ENCODE measurements at places on chromosomes 2 and 18.

DNA sequence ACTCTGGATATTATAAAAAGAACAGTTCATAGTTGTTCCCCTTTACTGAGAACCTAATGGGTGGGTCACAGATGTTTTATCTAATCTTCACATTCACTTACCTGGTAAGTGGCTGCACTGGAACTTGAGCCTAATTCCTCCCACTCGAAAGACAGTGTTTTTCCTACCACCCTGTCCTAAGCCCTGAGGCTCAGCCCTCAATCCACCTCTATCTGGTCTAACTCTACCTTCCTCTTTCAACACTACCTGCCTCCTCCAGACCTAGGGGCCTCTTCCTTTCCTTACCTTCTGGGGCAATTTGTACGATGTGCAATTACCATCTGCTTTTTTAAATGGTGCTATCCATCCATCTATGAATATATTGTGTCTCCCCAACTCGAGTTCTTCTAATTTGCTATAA lies 9.7 kb upstream of the KIF3C start:
- no peak for DNase-seq

- no peak for DNase-seq
Measured at GRCh38 chr2:219775506-219775905, 148.1 kb downstream of the SLC4A3 start.

DNA sequence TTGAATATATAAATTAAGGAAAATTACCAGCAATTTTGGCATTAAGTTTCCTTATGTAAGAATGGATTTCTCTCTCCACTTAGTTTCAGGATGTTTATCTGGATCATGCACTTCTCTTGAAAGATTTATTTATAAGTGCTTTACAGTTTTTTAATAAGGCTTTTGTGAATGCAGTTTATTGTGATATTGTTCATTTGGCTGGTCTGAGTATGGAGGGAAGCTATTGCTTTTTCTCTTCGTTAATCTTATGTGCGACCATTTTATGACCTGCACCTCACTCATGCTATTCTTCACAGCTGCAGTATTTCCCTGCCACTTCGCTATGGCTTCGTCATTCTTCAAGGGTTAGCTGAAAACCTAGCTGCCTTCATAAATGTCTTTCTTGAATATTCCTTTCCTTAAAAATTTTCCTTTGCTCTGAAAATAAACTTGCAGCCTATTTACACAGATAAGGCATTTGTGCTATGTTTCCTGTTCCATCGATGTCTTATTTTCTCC lies 233.4 kb downstream of the SOCS6 start:
- DNase-seq = no peak

DNA sequence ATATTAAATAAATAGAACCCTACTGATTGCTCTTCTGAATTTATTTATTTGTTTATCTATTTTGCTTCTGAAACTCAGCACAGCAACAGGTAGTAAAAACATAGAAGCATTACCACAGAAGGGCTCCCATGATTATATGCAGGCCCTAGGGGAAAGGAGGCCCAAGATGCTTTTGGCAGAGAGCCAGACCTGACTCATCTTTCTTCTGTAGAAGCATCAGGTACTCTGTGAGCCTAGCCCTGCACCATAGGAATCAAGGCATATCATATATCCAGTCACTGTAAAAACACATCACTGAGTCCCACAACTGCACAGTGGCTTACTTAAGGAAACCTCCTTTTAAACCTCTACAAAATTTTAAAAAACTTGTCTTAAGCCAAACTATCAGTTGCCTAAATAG lies 1.8 kb downstream of the SCN9A start:
- DNase-seq = no peak

DNA sequence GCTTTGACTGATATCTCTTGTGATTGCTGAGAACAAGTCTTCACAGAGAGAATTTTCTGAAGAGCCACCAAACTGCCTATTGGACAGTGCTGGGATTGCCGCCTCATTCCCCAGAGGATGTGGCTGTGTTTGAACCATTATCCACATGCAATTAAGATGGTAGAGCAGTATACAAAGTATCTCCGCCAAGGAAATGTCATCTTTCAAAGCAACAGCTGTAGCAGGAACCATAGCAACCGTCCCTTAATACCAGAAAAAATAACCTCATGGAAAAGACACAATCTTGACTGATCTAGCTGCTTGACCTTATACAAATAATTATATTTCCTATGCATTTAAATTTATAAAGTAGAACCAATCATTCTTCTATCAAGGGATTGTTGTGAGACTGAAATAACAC lies 772.6 kb upstream of the FAM98A start:
- DNase-seq = no peak

- no peak for DNase-seq
Measured at GRCh38 chr2:241553981-241554380, 4.6 kb upstream of the BOK start.

- no peak for DNase-seq
Measured at GRCh38 chr2:100813527-100813926, 6.4 kb upstream of the NPAS2 start.

GRCh38 chr2:218806346-218806978 lies 24.5 kb downstream of the CYP27A1 start:
- DNase-seq = no peak

DNA sequence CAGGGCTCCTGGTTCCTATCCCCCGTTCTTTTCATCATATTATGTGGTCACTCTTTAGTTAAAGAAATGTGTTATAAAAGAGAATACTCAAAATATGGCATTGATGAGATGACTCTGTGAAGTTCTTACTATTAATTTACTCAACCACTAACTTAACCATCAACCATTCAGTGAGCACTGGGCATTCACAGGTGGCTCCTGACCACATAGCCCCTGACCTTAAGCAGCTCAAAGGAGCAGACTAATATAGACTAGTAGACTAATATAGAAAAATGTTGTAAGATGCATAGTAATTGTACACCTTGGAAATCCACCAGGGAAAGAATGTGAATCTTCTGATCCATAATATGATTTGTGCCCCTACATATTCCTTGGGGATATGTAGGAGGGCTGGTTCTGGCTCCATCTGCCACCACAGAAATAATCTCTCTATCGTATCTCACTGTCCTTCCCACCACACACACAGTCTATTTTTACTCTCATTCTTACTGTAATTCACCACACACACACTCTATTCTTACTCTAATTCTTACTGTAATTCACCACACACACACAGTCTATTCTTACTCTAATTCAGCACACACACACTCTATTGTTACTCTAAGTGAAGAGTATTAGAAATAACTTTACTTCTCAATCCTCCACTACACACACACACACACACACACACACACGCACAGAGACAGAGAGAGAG lies 188.9 kb upstream of the ITGA4 start:
- DNase-seq = no peak

DNA sequence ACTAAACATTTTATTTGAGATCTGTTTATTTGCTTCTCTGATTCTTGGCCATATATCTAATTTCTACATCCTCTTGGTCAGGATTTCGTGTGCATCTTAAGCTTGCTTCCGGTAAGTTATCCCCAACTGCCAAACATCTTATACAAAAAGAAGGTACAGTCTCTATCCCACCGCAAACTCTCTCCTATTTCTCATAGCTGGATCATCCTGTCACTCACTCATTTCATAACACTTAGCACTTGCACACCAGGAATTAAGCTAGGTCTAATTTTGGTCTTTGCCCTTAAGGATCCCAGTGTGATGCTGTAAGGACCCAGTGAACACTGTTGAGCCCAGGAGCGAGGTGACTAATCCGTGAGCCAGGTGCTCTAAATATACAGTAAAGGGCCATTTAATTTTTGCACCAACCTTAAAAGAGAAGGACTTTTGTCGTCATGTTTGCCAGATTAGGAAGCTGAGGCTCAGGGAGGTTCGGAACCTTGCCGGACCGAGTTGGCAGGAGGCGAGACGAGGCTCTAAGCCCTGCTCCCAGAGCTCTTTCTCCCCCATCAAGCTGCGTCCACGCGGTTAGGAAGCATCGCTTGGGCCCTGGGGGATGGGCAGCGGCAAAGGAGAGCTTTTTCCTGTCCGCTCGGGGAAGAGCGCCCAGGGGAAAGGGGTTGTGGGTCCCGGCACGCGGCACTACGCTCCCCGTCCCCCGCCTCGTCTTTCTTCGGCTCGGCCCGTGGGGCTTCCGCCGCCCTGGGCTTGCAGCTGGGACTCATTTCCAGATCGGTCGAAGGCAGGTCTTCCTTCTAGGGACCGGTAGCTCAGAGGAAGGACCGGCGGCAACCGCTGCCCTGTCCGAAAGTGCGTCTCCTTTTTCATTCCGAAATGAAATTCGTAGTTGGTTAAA lies 4.1 kb upstream of the ITPRIPL1 start:
- DNase-seq = no peak

GRCh38 chr2:121489911-121490583 lies 40.6 kb upstream of the RNU4ATAC start:
- DNase-seq = no peak

DNA sequence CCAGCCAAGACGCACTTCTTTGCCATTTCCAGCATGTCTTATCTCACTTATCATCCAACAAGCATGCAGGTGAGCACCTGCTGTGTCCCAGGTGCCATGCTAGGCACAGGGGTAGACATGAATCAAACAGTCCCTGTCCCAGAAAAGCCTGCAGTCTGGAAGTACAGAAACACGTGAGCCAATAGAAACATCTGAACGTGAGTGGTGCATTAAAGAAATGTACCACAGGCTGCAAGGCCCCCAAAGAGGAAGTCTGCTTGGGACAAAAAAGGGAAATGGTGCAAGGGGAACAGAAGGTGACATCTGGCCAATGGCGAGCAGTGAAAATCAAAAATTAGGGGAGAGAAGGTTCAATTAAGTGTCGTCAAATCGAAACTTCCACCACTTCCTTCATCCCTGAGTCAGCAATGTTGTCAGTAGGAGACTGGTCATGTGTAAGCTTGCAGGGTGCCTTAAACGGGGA lies 17.6 kb upstream of the TMEM247 start:
- DNase-seq = peak; percentile 29

DNA sequence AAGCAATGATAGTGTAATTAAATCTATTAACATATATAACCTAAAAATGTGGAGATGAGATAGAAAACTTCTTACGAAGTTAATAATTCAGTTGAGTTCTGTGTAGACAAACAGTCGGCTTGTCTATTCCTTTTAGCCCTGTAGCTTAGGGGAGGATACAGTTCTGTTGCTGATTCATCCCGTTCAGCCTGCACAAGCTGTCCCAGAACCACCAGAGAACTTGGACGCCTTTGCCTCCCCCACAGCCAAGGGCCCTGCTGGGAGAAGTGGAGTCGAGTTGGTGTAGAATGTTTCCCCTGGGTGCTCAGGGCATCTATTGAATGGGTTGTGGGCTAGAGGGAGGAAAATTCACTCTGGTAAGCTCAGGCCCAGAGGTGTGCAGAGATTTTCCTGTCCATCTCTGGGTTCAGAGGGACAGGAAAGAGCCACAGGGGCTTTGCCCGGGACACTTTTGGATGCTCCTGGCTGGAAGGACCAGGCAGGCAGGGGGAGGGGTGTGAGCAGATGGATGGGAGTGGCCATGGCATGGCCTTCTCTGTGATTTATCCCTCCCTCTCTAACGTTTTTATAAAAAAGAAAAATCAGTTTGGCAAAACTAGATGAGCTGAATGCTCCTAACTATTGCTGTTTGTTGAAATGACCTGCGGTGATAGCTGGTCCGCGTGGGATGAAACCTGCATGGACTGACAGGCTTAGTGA lies 42.8 kb upstream of the GALR1 start:
- no peak for DNase-seq

DNA sequence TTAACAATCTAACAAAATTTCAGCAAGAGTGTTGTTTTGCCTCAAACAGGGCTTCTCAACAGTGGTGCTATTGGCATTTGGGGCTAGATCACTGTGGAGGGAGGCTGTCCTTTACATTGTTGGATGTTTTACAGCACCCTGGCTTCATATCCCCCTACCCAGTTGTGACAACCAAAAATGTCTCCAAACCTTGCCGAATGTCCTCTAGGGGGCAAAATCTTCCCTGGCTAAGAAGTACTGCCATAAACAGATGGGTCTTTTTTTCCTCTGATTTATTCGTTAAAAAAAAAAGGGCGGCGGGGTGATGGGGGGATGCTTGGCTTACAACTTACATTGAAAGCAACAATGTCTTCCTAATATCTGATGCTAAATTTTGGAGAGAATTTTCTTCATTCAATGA lies 207.6 kb upstream of the CCDC150 start:
- no peak for DNase-seq

GRCh38 chr2:200156166-200156835 lies 150.2 kb upstream of the SPATS2L start:
- no peak for DNase-seq

- no peak for DNase-seq
Measured at GRCh38 chr2:152546230-152546837, 170.9 kb downstream of the PRPF40A start.

DNA sequence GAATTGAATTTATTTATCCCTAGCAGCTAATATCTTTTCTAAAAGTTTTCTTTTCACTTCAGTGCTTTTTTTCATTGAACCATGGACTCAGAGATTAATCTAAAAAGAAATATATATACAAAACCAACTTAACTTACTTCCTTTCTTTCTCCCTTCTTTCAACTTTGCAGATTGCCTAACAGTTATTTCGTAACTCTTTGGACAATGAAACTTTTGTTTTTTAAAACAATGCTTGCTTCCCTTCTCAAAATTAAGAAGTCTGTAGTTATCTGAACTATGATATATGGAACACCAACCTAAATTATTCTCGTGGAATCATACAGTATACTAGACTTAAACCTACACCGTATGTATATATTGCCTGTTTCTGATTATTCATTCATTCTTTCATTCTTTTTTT lies 62.9 kb downstream of the MIB1 start:
- DNase-seq = no peak

DNA sequence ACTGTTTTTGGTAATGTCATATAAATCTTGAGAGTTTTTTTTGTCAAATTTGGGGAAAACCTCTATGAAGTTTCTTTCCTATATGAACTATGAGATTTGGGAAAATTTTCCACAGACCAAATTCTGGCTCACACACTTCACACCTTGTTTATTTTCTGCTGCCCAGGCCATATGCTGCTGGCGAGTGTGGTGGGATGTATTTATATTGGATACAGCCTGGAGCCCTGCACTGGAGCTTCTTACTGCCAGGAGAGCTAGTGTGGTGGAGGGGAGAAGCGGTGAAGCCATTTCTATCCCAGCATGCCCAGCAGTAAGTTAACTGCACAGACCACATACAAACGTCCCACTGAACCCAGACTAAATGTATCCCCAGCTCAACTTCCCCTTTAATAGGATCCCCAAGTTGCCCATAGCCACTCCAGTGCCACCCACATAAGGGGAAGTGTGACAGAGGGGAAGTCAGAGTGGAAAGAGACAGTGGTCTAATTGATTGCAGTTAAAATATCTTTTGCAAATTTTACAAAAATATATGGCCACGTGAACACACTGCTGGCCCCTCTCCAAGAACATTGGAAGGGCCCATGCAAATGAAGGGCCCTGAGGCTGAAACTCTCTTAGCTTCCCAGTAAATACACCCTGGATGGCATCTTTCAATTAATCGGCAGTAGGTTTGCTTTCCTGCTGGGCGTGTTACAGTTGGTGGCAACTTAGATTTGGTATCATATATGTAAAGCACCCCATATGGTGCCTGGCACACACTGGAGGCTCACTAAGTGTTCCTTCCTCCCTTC lies 146.6 kb upstream of the ITGA6 start:
- peak; percentile 11 for DNase-seq

DNA sequence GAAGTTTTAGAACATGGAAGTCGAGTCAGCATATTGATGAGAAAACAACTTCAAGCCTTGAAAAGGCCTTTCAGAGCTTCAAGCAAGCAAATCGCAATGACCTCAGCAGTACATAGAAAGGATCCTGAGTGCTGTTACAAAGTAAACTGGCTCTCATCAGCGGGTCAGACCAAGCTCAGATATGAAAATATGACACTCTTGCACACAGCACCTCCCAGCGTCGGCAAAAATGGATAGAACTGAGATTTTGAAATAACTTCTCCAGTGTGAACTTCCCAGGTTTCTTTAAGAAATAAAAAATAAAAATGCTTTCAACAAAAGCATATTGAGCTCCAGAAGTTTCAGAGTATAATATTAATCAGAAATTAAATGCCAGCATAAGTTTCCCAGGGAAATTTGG lies 296.9 kb downstream of the FBXO15 start:
- no peak for DNase-seq
